ENCODE measurements at places on chromosomes 11 and 22. TPM values are rescaled to one million over a fixed set of nuclear protein-coding genes. Genes with fewer than 3 reads are reported as not detected.

DNA sequence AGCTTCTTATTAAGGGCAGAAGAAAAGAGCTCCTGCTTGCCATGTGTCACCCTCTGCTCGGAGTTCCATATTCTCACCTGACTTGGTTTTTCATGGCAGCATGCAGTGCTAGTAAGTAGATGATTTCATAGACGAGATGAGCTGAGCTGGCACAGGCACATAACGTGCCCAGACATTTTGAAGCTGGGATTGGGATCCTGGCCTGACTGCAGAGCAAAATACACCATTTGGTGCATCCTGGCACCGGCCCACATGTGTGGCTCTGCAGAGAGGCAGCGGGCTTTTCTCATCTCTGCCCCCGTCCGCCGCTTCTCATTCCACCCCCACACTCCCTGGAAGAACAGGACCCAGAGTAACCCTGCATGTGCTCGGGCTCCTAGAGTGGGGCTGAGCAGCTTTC lies 24.8 kb downstream of the FAM118A start:
- DNase-seq = no peak

- no peak for DNase-seq
These were observed 37.2 kb downstream of the TMEM123 start for GRCh38 chr11:102415304-102415916.

- no peak for DNase-seq
These were observed 15.6 kb downstream of the UBE2L3 start for GRCh38 chr22:21582801-21583740.

CRYBA4 gene
- not detected for polyA plus RNA-seq

OR5P2 gene
- polyA plus RNA-seq = not detected

- DNase-seq = peak; percentile 77
These were observed 45.9 kb upstream of the WEE1 start for GRCh38 chr11:9527481-9528135.

OAF gene
- polyA plus RNA-seq = 51.3 TPM

- no peak for DNase-seq
These were observed 63.2 kb downstream of the PARVA start for GRCh38 chr11:12440565-12440964.

DNA sequence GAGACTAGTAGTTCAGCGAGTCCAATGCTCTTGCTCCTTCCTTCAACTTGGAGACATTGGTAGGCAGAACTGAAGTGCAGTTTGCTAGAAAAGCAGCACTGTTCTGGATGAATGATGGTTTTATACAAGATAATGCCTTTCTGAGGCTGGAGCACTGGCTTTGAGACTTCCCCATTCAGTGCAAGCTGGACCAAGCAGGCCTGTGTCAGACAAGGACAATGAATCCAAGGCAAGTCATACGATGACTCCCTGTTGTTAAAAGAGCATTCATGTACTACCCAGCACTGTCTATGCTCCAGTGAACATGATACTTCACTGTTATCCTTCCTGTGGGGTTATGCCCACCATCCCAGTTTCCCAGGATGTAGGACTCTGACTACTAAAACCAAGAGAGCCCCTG lies 242.3 kb upstream of the RAG2 start:
- no peak for DNase-seq

GRCh38 chr11:101862391-101863233 lies 52.2 kb upstream of the CEP126 start:
- no peak for DNase-seq

- DNase-seq = no peak
These were observed 463.0 kb downstream of the NTM start for GRCh38 chr11:131833366-131833765.

DNA sequence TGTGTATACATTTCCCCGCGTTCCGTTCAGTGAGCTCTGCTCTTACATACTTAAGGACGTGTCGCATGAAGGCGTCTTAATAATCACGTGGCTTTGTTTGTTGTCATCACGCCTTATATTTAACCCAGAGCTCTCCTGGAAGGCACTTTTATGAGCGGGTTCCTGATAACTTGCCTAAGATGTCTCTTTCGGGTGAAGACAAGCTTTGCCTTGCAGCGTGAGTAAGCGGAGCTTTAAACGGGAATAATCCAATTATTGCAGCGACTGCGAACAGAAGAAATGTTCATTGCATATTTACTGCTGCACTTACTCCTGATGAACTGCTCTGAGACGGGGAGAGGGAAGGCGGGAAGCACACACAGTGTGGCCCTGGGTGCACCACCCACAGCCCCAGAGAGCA lies 1128.2 kb downstream of the BRD1 start:
- DNase-seq = no peak

DNA sequence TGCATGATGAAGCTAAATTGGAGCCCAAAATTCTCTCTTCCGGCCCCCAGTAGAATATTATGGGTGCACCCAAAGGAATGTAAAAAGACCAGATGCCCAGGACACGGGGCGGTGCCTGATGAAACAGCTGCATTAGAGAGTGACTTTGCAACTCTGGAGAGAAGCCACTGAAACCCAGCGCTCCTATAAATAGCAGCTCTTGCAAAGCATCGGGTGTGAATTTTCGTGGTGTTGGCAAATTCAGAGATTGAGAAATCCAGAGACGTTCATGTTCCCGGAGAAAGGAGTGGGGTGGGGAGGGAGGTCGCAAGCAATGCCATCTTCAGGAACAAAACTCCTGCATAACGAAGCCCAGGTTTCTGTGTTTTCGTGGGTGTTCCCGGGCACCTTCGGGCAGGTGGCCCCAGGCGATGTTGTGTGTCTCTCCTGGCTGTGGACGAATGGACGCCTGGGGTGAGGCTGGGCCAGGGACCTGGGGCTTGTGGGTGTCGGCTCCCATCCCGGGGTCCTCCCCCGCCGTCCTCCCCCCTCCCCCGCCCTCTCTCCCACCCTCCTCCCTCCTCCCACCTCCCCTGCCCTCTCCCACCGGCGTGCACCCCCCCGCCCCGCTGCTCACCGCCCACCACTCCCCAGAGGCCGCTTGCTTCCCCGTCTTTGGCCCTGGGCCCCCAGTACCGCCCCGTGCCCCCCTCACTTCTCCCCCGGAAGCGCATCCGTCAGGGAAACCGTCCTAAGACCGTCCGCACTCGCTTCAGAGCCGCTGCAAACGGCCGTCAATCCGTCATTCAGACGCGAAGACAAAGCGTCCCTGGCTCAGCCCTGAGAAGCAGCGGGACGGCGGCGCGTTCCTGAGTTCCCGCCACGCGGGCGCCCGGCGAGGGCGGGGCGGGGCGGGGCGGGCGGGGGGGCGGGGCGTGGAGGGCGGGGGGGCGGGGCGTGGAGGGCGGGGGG lies 26.7 kb upstream of the TOLLIP start:
- DNase-seq = no peak

- DNase-seq = no peak
These were observed 55.4 kb downstream of the USP35 start for GRCh38 chr11:78244080-78244479.

- DNase-seq = no peak
These were observed 118.7 kb upstream of the ZC3H12C start for GRCh38 chr11:109974523-109974922.

GRCh38 chr11:65744026-65744698 lies 23.6 kb upstream of the RNASEH2C start:
- DNase-seq = no peak

Measured in renal cortex interstitium (tissue), 15 donors.